Activated T-cell treated with anti-CD3 and anti-CD28 coated beads for 4 hours (primary cell): ENCODE measurements at places on chromosomes 5 and 9.

DNA sequence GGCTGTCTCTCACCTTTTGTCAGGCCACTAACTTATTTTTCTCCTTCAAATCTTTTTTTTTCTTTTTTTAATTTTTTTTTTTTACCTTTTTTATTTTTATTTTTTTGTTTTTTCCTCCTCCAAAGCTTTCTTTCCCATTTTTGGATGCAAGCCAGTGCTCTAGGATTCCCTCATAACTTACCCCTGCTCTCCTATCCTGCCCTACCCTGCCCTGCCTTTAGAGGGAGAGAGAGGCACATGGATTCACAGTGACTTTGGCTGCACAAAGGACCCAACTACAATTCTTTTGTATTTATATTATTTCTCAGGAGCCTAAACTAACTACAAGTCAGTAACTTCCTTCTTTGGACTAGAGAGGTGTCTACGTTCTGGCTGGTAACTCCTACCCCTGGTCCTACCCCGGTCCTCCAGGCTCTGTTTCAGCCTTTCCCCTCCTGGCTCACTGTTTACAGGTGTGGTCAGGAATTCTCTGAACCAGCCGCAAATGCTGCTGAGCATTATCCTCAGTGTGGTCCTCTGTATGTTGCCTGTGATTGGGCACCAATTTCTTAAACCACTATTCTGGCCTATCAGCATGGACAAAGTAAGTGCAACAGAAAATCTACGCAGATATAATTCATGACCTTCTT lies 8.4 kb upstream of the RUSC2 start:
- DNase-seq: no peak

GRCh38 chr9:77304543-77304942 lies 127.2 kb downstream of the VPS13A start:
- DNase-seq: no peak

- no peak for DNase-seq
Measured at GRCh38 chr9:89495824-89496560, 1.9 kb downstream of the SEMA4D start.

DNA sequence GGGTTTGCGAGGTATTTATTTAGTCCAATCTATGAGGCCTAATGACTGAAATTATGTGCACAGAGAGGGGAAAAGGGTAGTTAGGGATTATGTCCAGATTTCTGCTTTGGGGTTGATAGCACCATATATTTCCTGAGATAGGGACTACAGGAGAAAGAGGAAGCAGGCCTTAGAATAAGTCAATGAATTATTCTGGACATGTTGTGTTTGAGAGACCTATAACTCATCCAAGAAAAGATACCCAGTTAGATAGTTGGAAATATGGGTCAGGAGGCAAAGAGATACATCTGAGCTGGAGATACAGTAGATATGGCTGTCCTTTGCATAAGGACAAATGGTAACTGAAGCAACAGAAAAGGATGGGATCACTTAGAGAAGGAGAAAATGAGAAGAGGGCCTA lies 53.1 kb downstream of the NR3C1 start:
- DNase-seq: no peak

GRCh38 chr9:112000743-112001142 lies 104.1 kb downstream of the UGCG start:
- no peak for DNase-seq

DNA sequence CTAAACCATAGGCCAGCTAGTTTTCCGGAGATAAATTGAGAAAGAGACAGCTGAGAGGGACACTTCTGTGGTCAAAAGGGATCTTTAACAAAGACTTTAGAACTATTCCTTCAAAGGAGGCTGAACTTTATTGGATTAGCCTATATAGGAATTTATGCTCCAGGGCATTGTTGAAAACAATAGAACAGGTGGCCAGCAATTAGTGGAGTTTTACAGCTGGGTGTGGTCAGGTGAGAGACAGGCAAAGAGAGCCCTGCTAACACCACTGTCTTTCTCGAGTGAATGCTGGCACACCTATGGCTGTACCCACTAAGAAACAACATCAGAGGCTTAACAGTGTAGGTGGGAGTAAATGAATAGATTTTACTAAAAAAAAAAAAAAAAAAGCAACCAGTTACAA lies 16.7 kb upstream of the TLR4 start:
- DNase-seq: no peak

DNA sequence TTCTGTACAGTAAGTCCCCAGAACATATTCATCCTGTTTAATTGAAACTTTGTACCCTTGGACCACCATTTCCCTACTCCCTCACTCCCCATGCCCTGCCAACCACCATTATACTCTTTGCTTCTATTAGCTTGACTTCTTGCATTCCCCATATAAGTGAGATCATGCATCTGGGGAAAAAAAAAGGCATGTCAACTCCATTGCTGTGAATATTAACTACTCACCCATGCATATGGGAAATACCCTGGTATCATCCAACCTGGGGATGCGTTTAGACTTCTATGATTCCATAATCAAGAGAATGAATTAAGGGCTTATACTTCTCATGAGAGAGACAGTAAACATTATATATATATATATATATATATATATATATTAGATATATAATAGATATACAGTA lies 659.4 kb upstream of the C9orf72 start:
- DNase-seq: no peak

DNA sequence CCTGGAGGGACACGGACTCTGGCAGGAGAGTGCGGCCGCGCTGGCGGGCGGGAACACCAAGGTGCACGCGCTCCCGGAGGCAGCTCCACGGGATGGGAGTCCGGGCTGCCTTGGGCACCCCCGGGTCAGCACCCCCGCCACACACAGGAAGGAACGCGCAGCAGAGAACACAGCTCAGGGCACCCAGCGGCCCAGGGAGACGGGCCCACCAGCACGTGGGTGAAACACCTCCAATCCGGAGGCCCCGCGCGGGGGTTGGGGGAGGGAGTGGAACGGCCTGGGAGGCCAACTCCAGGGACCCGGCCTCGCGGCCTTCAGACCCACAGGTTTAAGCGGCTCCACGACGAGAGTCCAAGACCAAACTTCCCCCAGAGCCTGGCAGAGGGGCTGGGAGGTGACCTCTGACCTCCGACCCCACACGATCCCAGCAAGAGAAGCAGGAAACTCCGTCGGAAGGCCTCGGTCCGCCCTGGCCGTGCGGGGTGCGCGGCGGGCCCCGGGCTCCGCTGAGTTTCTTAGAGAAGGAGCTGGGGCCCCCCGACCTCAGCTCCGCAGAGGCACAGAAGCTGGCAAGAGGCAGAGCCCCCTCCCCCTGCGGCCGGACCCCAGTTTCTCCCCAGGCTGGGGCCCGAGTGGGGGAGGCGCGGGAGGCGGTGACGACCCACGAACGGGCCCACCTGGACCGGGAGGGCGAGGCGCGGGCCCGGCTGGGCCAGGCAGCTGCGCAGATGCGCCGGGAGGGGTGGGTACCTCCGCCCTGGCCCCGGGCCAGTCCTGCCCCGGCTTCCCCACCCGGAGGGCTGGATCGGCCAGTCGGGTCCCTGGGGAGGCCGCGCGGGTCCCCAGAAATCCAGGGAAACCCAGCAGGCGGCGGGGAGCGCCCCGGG lies 851 bp downstream of the NACC2 start:
- DNase-seq: peak; percentile 60

GRCh38 chr9:87547671-87548081 lies 50.0 kb downstream of the DAPK1 start:
- DNase-seq: no peak

- DNase-seq: no peak
Measured at GRCh38 chr5:108398964-108399363, 17.1 kb upstream of the FBXL17 start.

- no peak for DNase-seq
Measured at GRCh38 chr5:82384034-82384750, 106.0 kb upstream of the RPS23 start.

- no peak for DNase-seq
Measured at GRCh38 chr5:172788771-172789686, 18.0 kb upstream of the DUSP1 start.

DNA sequence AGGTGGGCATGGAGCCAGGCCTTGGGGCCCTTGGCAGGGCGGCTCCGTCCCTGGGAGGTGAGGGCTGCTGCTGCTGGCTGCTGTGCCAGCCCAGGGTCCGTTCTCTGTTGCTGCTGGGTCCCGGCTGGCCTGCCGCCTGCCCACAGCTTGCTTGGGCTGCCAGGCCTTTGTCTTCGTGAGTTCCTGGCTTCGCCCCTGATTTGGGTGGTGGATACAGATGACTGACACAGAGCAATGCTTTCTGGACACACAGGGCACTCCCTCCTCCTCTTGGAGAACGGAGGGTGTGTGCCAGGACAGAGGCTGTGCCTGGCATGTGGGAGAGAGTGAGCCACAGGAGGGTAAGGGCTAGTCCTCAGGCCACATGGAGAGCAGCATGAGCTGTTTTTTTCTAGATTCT lies 166.1 kb downstream of the MACROH2A1 start:
- DNase-seq: no peak
